NCI-H526 treated with DMSO at 0.1 percent for 48 hours (cell line): ENCODE measurements at places on chromosomes 1 and 21.

DNA sequence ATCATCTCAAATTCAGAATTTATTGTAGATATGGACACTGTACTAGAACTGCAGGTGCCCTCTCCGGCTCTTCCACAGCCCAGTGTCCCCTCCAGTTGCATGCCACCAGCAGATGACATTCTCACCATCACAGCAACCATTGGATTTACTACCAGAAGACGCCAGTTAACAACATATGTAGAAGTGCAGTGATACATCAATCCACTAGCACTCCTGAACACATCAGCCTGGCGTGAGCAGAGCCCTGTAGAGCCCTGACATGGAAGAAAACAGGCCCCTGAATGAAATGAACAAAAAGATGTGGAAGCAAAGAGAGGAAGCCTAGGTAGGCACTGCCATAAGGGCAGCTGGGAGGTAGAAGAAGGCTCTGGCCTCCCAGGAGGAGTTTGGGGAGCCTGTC is 73.1 kb upstream of the GALNT2 start:
- no peak for DNase-seq

DNA sequence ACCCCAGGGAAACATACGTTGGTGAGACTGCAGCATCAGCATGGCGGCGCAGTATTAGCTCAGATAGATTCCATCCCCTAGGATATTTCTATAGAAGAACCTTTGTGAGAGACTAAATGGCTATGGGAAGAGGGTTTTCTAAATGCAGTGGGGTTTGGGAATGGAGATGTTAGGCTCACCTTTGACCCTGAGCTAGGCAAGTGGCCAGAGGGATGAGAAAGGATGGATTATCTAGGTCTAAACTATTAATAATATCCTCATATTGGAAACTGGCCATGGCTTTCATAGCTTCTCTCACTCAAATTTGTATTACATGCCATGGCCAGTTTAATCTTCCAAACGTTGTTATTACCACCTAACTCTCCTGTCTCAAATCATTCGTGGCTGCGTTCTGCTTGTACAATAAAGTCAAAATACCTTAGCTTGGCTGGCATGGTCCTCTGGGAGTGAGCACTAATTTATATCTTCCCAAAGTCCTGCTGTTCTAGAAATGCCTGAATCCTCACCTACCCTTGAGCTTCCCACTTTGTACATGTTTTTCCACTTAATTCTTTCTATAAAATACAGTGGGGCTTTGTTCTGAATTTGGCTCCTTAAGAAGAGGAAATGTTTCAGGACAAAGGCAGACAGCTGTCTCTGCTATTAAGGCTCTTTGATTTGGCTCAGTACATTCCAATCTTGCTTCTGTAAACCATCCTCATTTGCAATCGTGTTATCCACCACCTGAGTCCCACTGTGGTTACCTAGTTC is 31.0 kb upstream of the COG2 start:
- DNase-seq = no peak

GRCh38 chr1:87620807-87621206 is 292.1 kb downstream of the LMO4 start:
- DNase-seq = no peak

GRCh38 chr1:94068999-94069918 is 51.7 kb downstream of the ABCA4 start:
- DNase-seq = no peak

DNA sequence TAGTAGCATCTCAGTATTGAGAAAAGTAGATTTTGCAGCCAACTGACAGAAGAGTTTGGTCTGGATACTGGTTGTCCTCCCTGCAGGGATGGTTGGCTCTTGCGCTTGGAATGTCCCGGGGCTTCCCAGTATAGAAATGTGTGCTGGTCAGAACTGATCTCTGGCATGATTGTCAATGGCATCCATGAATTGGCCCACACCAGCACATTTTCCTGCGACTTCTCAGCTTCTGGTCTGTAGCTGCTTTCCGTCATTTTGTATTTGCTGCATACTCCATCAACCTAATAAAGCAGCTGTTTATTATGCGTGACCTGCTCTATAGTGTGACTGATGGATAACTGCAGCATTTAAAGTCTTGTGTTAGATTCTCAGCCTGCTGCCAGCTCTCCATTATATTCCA is 203.7 kb downstream of the S1PR1 start:
- no peak for DNase-seq

- no peak for DNase-seq
Measured at GRCh38 chr1:162444903-162445302, 33.0 kb upstream of the SH2D1B start.

GRCh38 chr21:14116080-14116481 is 94.7 kb downstream of the LIPI start:
- no peak for DNase-seq

- DNase-seq = no peak
Measured at GRCh38 chr21:33212159-33212851, 17.4 kb upstream of the IFNAR2 start.

DNA sequence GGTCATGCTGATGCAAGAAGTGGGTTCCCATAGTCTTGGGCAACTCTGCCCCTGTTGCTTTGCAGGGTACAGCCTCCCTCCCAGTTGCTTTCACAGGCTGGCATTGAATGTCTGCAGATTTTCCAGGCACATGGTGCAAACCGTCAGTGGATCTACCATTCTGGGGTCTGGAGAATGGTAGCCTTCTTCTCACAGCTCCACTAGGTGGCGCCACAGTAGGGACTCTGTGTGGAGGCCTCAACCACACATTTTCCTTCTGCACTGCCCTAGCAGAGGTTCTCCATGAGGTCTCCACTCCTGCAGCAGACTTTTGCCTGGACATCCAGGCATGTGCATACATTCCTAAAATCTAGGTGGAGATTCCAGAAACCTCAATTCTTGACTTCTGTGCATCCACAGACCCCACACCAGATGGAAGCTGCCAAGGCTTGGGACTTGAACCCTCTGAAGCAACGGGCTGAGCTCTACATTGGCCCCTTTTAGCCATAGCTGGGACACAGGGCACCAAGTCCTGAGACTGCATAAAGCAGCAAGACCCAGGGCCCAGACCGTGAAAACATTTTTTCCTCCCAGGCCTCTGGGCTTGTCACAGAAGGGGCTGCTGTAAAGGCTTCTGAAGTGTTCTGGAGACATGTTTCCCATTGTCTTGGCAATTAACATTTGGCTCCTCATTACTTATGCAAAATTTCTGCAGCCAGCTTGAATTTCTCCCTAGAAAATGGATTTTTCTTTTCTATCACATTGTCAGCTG is 466.2 kb upstream of the PBX1 start:
- DNase-seq = no peak

GRCh38 chr1:90134175-90134955 is 139.5 kb downstream of the ZNF326 start:
- DNase-seq = no peak

DNA sequence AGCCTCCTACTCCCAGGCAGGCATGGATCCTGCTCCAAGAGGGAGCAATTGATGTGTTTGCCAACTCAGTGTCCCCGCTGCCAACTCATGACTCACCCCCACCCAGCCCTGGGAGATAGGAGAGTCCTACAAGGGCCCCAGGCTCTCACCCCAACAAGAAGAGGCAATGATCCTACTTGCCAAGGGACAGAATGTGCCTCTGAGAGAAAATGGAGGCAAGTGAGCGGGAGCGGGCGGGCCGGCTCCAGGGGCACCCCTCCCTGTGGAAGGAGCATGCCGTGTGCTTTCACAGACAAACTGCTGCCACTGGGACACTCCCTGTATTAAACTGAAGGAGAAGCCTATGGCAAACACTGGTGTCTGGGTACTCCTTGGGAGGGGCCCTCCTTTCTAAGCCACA is 16.7 kb downstream of the PKP1 start:
- no peak for DNase-seq

DNA sequence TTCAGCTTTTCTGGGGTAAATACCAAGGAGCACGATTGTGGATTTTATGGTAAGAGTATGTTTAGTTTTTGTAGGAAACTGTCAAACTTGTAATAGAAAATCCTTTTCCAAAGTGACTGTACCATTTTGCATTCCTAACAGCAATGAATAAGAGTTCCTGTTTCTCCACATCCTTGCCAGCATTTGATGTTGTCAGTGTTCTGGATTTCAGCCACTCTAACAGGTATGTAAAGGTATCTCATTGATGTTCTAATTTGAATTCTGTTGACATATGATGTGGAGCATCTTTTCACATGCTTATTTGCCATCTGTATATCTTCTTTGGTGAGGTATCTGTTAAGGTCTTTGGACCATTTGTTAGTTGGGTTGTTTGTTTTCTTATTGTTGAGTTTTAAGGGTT is 50.3 kb upstream of the RGS2 start:
- DNase-seq = no peak

- DNase-seq = no peak
Measured at GRCh38 chr1:145729196-145729595, 9.9 kb downstream of the CD160 start.

- DNase-seq = no peak
Measured at GRCh38 chr1:234262754-234263105, 110.5 kb upstream of the COA6 start.

DNA sequence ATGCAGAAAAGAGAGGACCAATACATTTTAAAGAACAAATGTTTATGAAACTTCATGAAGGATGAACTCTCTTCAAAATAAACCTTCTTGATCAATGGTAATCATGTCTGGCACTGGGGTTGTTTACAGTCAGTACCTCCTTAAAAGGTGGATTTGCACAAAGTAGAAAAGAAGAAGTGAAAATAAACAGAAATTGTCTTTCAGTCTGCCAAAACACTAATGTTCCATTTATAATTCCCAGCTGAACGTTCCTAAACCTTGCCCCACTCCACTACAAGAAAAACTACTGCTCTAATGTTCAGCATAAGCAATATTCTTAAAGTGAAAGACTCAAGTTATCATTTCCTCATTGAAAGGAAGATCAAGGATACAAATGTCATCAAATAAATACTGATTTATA is 86.2 kb downstream of the EIF4G3 start:
- DNase-seq = no peak

- no peak for DNase-seq
Measured at GRCh38 chr1:6082430-6082971, 36.8 kb downstream of the KCNAB2 start.
